ENCODE measurements at places on chromosomes 1 and 21.

- H3K27me3 ChIP-seq = no peaks in the 10 kb centered on the region
- peak overlapping the region; percentile 72 for H3K27ac ChIP-seq
- no peak overlapping the region for H3K4me3 ChIP-seq
- DNase-seq = no peak
- H3K4me1 ChIP-seq = peaks cover 29% of the 10 kb centered on the region
- H3K36me3 ChIP-seq = peaks cover 29% of the 10 kb centered on the region
These were observed 48.9 kb downstream of the INKA2 start for GRCh38 chr1:111690306-111690617.

GRCh38 chr1:85584264-85584781 lies 3.8 kb downstream of the CCN1 start:
- no peak overlapping the region for H3K4me3 ChIP-seq
- H3K36me3 ChIP-seq = peaks cover 4% of the 10 kb centered on the region
- H3K27me3 ChIP-seq = peaks cover 36% of the 10 kb centered on the region
- peaks cover 18% of the 10 kb centered on the region for H3K4me1 ChIP-seq
- no peak overlapping the region for H3K27ac ChIP-seq

DNA sequence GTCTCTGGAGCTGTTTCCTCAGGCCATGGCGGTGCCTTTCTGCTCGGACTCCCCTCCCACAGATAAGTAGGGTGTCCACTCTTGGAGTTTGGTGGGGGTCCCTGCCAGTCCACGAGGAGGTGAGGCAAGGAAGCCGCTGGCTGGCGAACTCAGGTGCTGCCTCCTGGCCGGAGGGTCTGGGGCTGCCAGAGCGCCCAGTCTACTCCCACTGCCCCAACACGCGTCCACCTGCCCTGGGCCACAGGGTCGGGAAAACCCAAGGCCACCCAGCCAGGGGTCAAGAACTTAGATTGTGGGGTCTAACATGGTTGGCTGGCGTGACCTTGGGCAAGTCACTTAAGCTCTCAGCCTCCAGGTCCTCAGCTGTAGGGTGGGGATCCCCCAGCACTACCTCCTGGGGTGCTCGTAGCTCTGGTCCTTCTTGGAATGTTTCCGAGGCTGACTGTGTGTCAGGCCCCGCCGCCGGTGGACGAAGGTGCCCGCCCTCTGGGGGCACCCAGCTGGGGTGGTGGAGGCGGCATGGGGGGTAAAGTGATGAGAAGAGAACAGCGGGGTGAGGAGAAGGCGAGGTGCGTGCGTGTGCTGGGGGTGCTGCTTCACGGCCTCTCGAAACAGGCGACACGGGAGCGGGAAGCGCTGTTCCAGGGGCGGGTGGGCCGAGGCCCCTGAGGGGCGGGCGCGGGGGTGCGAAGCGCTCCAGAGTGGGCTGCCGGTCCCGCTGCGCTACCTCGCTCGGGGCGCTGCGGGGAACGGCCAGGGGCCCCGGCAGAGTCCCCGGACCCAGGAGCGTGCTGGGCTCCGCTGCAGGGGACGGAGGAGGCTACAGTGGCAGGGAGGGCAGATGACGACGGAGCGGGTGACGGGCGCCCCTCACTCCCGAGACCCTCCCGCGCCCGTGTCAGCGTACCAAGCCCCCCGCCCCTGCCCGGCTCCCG lies 1.2 kb downstream of the SH2D5 start:
- peak; percentile 19 for DNase-seq
- H3K4me3 ChIP-seq = peak overlapping the region; percentile 89
- H3K36me3 ChIP-seq = no peaks in the 10 kb centered on the region

DNA sequence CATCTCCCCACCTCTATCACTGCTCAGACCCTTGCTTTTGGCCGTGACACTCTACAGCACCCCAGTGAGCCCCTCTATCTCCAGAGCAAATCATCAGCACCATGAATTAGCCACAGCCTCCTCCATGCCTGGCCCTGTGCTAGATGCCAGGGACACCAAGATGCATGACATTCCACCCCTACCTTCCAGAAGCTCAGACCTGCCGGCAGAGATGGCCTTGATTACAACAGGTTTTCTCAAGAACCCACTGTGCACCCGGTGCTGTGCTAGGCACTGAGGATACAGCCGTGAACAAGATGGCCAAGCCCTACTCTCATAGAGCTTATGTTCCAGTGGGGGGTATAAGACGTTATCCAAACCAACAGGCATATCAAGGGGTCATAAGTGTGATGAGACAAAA lies 30.6 kb downstream of the CDK18 start:
- H3K36me3 ChIP-seq = no peaks in the 10 kb centered on the region
- H3K4me3 ChIP-seq = no peak overlapping the region
- H3K27me3 ChIP-seq = peaks cover 11% of the 10 kb centered on the region

GRCh38 chr21:45522986-45523385 lies 19.3 kb downstream of the SLC19A1 start:
- H3K27ac ChIP-seq = no peak overlapping the region
- DNase-seq = no peak
- H3K4me1 ChIP-seq = peaks cover 2% of the 10 kb centered on the region
- no peak overlapping the region for H3K4me3 ChIP-seq
- H3K36me3 ChIP-seq = peaks cover 50% of the 10 kb centered on the region

DNA sequence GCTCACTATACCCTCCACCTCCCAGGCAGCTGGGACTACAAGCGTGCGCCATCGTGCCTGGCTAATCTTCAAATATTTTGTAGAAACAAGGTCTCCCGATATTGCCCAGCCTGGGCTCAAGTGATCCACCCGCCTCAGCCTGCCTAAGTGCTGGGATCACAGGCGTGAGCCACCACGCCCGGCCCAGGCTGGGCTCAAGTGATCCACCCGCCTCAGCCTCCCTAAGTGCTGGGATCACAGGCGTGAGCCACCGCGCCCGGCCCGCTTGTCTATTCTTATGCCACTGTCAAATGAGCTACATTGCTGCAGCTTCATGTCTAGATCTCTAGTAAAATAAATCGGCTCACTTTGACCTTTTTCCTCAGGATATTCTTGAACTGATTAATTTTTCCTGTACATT lies 107.7 kb upstream of the COL6A1 start:
- H3K36me3 ChIP-seq = peaks cover 2% of the 10 kb centered on the region
- peaks cover 17% of the 10 kb centered on the region for H3K27me3 ChIP-seq
- no peaks in the 10 kb centered on the region for H3K4me1 ChIP-seq
- H3K4me3 ChIP-seq = no peak overlapping the region
- no peak for DNase-seq

- H3K4me3 ChIP-seq = no peak overlapping the region
- H3K36me3 ChIP-seq = no peaks in the 10 kb centered on the region
- peaks cover 12% of the 10 kb centered on the region for H3K27me3 ChIP-seq
- no peak overlapping the region for H3K27ac ChIP-seq
- no peaks in the 10 kb centered on the region for H3K4me1 ChIP-seq
These were observed 223.1 kb downstream of the NPHP4 start for GRCh38 chr1:5769146-5769545.

GRCh38 chr1:216847397-216848036 lies 124.3 kb upstream of the ESRRG start:
- H3K4me3 ChIP-seq = no peak overlapping the region
- no peak overlapping the region for H3K27ac ChIP-seq
- H3K4me1 ChIP-seq = no peaks in the 10 kb centered on the region
- DNase-seq = no peak
- H3K36me3 ChIP-seq = no peaks in the 10 kb centered on the region

GRCh38 chr21:45327441-45328197 lies 39.9 kb upstream of the POFUT2 start:
- peaks cover 23% of the 10 kb centered on the region for H3K27me3 ChIP-seq
- no peaks in the 10 kb centered on the region for H3K36me3 ChIP-seq
- no peak for DNase-seq
- no peak overlapping the region for H3K4me3 ChIP-seq
- H3K27ac ChIP-seq = no peak overlapping the region

DNA sequence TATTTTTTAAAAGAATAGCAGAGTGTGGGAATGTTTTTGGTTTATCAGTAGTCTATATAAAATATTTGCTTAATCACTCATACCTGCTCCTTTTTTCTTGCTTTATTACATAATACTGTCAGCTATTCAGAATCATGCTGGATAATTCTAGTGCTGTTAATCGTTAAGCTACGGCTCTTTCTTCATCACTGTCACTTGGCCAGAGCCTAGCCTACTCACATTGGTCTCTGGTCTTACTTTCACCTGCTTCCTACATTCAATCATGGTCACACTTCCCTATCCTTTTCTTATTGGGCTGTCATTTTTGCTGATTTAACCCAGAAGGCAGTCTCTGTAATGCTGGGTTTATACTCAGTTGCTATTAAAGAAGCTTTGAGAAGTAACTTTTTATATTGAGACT lies 2.5 kb downstream of the KLHL20 start:
- no peaks in the 10 kb centered on the region for H3K27me3 ChIP-seq
- H3K36me3 ChIP-seq = peaks cover 10% of the 10 kb centered on the region
- peak overlapping the region; percentile 21 for H3K27ac ChIP-seq

GRCh38 chr1:236140705-236141446 lies 1.5 kb upstream of the GPR137B start:
- H3K4me1 ChIP-seq = peaks cover 21% of the 10 kb centered on the region
- H3K27me3 ChIP-seq = peaks cover 27% of the 10 kb centered on the region
- H3K36me3 ChIP-seq = peaks cover 3% of the 10 kb centered on the region
- no peak overlapping the region for H3K27ac ChIP-seq
- peak overlapping the region; percentile 89 for H3K4me3 ChIP-seq

DNA sequence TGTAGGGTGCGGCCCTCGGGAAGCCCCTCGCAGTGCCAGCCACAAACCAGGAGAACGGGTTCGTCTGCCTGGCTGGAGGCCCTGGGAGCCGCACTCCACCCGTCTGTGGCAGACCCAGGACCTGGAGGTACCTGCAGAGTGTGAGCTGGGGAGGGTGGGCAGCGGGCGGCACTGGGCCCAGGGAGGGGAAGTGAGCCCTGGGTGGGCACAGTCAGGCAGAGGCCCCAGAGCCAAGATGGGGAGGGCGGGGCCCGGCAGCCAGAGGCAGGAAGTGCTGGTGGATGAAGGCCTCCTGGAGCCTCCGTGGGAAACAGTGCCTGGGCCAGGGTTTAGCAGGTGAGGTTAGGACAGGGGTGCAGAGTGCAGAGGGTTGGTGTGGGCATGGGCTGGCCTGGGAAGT lies 4.0 kb upstream of the PEX10 start:
- peak overlapping the region; percentile 58 for H3K27ac ChIP-seq
- H3K4me1 ChIP-seq = peaks cover 28% of the 10 kb centered on the region
- DNase-seq = no peak
- H3K27me3 ChIP-seq = no peaks in the 10 kb centered on the region

DNA sequence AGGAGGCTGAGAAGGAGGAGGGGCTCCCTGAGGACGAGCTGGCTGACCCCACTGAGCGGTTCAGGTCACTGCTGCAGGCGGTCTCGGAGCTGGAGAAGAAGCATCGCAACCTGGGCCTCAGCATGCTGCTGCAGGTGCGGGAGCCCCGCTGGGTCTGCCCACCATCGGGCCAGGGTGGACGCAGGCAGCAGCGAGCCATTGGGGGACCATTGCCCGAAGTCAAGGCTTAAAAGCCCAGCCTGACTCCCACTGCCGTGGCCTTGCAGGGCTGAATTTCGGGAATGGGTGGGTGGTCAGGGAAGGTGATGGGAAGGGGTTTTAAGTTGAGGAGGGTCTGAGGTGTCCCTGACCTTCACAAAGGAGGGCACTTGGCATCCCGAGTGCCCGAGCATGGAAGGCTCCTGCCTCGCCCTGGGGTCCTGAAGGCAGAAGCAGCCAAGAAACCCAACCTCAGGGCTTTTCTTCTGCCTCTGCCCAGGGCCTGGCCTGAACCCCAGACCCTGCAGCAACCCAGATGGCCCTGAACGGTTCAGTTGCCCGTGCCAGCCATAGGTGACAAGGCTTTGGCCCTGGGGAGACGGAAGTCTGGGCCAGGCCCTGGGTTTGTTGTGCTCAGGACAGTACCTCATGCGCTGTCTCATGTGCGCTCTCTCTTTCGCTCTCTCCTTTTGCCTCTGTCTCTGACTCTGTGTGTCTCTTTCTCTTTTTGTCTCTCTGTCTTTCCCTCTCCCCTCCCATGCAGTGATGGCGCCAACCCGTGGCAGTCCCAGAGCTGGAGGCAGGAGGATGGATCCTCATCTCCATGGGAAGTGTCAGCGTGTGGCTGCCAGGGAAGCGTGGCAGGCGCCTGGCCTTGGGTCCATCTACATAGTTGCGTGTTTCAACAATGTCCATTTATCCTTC lies 6.2 kb downstream of the RNF187 start:
- peaks cover 20% of the 10 kb centered on the region for H3K4me1 ChIP-seq
- H3K4me3 ChIP-seq = no peak overlapping the region
- peak overlapping the region; percentile 24 for H3K27ac ChIP-seq
- H3K27me3 ChIP-seq = no peaks in the 10 kb centered on the region
- peaks cover 51% of the 10 kb centered on the region for H3K36me3 ChIP-seq

DNA sequence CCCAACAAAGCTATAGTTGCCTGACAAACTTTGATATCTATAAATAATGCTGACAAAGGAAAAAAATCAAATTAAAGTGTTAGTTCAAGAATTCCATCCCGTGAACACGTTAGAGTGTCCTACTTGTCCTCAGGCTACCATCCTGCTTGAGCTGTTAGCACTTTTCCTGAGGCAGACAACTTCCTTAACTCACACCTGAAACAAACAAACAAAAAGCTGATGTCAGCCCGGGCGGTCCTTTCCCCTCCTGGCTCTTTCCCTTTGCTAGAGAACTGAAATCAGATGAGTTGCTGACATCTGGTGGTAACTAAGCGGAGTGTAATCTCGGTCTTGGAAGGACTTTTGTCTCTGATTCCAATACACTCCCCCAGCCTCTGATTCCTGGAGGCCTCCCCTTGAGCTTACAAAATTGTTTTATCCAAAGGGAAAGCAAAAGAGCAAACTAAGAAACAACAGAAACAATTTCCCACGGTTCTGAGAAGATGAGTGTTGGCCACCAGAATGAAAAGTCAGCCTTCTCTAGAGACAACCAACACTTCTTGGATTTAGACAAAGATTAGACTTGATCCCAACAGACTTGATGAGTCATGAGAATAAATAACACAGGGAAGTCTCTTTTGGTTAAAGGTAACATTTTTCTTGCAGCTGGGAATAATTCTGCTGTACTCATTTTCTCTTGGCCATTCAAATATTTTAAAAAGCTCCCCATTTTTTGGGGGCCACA lies 135.4 kb downstream of the PROX1 start:
- no peak for DNase-seq
- H3K27me3 ChIP-seq = peaks cover 10% of the 10 kb centered on the region
- no peak overlapping the region for H3K4me3 ChIP-seq
- H3K36me3 ChIP-seq = peaks cover 2% of the 10 kb centered on the region
- no peak overlapping the region for H3K27ac ChIP-seq

DNA sequence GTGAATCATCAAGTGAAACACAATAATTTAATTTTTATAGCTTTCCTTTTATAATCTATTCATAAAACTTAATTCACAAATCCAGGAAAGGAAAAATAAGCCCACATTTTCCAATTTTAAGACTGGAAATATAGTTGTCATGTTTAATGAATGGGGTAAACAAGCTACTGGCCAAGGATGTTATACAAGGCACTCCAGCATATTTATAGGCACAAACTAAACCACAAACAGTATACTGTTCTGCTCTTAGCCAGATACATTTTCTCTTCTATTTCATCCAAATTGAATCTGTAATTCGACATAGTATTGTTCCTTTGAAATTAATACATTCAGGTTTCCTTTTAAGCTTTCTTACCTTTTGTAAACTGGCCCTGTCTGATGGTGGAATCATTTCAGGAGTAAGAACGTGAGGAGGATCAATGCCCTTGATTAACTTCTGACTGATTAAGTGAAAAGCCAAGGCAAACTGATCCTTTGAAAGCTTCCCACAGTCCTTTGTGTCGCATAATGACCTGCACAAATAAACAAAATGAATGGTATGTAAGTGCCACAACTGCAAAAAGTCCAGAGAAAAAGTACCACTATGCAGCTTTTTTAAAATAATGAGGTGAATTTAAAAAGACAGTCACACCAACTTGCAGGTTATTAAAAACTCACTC lies 74.4 kb downstream of the EPS15 start:
- H3K4me1 ChIP-seq = peaks cover 8% of the 10 kb centered on the region
- peaks cover 28% of the 10 kb centered on the region for H3K36me3 ChIP-seq
- H3K27ac ChIP-seq = peak overlapping the region; percentile 35
- H3K27me3 ChIP-seq = no peaks in the 10 kb centered on the region
- DNase-seq = no peak

All from memory B cell (primary cell).